ENCODE measurements at places on chromosomes 13 and 19.

GRCh38 chr19:36686365-36687213, 823 bp upstream of the ZNF567 start:
- DNase-seq: no peak

- DNase-seq: no peak
Observed at GRCh38 chr19:54877471-54877870, 3.4 kb downstream of the FCAR start.

- DNase-seq: no peak
Observed at GRCh38 chr13:98690348-98691022, 62.0 kb downstream of the SLC15A1 start.

DNA sequence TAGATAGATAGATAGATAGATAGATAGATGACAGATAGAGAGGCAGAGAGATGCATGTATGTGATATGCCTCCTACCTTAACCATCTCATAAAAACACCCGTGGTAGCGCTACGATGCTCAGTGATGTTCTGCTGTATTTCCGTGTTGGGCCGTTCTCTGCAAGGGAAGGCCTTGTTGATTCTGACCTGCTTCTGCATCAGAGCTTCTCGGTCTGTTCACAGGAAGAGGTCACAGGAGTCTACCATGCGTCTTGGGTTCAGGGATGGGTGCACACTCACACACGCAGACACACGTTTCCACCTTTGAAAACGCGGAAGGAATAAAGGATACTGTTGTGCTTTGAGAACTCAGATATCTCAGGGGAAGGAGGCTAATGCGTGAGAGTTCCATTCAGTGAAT, 316.9 kb downstream of the TEX29 start:
- DNase-seq: no peak

DNA sequence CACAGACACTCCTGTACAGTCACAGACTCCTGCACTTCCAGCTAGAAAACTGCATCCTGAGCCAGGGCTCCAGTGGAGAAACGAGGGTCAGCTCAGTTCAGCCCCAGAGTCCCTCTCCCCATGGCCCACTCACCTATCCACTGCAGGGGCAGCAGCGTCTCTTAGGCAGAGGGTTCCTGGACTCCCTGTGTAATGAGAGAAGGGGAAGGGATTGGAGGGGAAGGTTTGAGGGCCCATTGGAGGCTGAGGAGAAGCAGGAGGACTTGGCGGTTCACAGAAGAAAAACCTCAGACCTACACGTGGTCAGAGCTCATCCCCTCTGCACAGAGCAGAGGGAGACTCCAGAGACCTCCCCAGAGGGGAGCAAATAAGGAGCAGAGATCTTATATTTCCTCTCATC, 9.2 kb upstream of the CEACAM18 start:
- DNase-seq: no peak

DNA sequence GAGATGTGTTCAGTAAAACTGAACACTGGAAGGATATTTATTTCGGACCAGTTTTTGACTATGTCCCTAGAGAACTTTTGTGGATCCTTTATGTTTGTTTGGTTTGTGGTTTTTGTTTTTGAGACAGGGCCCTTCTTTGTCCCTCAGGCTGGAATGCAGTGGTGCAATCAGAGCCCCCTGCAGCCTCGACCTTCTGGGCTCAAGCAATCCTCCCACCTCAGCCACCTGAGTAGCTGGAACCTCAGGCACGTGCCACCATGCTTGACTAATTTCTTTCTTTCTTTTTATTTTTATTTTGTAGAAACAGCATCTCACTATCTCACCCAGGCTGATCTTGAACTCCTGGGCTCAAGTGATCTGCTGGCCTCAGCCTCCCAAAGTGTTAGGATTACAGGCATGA, 955 bp upstream of the ZNF709 start:
- no peak for DNase-seq

GRCh38 chr13:107211073-107211472, 643.1 kb upstream of the ARGLU1 start:
- DNase-seq: no peak

GRCh38 chr13:40920826-40921225, 98.3 kb downstream of the ELF1 start:
- no peak for DNase-seq

DNA sequence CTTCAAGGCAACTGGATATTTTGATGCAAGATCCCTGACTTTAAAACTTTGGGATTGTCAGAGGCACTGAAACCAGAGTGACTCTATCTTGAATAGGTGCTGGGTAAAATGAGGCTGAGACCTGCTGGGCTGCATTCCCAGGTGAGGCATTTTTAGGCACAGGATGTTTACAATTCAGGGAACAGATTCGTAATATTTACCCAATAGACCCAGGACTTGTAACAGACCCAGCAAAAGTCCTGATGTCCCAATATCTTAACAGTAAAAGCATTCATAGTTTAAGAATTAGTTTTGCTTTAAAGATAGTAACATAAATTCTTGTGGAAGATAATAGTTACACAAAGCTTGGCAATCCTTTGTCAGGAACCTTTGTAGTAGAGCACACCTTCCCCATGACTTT, 166.2 kb downstream of the FGF14 start:
- DNase-seq: no peak

DNA sequence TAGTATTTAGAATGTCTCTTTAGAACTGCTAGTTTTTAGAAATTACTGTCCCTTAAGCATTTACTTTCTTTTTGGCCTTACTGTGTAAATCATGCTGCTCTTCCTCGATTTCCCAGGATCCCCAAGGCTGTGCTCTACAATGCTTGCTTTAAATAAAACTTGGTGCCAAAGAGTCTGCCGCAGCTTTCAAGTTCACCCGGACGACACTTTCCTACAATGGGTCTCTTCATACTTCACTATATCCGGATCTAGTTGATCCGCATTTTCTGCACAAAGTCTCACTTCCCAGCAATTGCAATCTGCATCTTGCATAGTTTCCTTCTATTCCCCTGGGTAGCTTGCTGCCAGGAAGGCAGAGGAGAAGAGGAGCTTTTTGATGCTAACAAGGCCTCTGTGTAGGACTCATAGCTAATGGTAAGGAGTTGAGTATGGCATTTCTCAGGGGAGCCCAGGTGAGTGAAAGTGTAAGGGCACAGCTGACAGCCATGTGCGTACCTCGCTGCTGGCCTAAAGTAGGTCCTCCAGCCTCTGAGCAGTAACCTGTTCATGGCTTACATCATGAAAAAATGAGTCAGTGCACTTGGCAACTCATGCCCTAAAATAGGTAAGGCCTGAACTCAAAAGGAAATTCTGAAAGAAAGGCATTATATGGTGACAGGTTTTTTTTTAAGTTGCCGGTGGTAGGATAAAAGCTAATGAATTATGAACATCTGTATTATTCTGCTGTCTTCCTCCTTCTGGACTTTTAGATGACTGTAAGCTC, 101.6 kb downstream of the ENOX1 start:
- DNase-seq: no peak

DNA sequence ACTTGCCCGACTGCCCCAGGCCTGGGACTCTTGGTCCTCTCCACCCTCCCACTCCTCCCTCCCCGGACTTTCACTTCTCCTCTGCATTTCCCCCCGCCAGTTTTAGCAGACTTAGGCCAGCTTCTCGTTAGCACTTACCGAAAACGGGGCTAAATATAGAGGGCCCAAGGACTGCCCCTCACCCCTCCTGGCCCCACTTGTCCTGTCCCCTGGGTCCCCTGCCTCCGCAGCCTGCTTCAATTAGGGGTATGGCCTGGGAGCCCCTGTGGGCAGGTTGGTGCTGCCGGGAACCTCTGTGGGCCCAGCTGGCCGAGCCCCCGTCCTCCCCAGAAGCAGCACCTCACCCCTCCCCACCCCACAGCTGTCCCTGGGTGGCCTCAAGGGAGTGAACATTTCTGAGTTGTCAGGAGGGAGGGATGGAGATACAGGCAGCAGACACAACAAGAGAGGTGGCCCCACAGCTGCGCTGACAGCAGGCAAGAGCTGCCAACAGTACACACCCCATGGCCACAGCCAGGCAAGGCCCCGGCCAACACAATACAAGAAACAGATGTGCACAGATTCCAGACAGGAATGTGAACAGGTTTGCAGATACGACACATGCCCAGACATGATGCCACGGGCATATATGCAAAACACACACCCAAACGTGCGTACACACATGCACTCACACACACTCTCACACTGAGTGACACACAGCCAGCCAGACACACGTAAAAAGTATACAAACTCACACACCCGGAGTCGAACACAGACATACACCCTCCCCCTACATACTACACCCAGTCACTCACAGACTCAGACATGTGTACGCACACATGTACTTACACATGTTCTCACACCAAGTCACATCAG, 2.6 kb downstream of the POU2F2 start:
- no peak for DNase-seq

DNA sequence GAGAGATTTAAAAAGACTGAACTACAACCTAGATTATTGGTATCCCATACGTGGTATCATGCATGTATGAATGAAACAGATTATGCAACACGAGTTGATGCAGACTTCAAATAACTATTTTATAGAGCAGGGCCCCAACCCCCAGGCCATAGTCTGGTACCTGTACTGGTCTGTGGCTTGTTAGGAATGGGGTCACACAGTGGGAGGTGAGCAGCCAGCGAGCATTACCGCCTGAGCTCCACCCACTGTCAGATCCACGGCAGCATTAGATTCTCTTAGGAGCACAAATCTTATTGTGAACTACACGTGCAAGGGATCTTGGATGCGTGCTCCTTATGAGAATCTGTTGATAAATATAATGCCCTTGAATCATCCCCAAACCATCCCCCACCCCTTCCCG, 320.2 kb downstream of the TBC1D4 start:
- no peak for DNase-seq
